ENCODE measurements at places on chromosomes 11 and 22. TPM values are rescaled to one million over a fixed set of nuclear protein-coding genes. Genes with fewer than 3 reads are reported as not detected.

DNA sequence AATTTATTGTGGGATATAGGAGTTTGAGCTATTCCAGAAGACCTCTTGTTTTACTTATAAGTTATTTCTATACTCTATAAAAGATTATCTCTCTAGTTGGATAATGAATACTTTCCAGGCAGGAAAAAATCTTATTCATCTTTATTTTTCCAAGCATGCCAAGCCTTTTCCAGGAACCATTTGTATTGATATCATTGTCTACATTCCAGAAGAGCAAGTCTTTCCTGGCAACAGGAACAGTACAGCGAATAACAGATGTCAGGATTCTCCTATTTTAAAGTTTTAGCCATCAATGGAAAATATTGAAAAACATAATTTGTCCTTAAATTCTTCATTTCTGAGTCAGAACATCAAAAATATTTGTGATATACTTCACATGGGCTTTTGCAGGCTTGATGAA, 5.2 kb upstream of the NXPE1 start:
- no peak for DNase-seq

DNA sequence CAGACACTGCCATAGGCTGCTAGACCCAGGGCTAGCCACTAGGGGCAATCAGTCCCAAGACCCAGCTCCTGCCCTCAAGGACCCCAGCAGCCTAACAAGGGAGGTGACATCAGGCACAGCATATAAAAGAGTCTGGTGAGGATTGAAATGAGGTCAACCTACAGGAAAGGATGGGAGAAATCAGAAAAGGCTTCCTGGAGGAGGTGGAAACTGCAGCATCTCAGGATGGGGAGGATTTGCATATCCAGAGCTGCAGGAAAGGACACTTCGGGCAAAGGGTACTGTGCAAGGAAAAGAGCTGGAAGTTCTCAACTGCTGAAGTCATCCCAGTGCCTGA, 2.9 kb upstream of the ARFGAP2 start:
- DNase-seq = no peak

GRCh38 chr11:113151521-113151920, 162.9 kb upstream of the TTC12 start:
- DNase-seq = no peak

DNA sequence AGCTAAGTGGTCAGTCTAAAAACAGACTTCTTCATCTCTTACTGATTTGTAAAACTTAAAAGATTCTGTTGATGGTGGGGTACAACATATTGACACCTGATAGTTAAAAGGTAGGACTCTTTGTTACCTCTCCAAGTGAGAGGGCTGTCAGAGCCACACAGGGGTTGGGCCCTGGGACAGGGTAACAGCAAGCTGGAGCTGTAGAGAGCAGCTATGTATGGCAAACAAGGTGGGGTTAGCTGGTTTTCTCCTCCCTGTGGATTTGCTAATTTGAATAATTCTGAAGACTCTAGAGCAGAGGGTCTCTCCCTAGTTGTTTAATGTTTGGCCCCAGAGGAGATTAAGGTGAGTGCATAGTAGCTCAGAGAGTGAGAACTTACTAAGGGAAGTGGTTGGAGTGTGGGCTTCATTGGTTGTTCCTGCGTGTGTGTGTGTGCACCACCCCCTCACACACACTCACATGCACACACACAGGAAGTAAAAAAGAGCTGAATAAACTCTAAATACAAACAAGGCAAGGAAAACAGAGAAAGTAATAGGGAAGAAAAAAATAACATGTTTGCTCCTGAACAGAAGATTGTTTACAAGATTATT, 9.2 kb upstream of the GAS2 start:
- no peak for DNase-seq

Gene SCGB1D2
- total RNA-seq = not detected

DNA sequence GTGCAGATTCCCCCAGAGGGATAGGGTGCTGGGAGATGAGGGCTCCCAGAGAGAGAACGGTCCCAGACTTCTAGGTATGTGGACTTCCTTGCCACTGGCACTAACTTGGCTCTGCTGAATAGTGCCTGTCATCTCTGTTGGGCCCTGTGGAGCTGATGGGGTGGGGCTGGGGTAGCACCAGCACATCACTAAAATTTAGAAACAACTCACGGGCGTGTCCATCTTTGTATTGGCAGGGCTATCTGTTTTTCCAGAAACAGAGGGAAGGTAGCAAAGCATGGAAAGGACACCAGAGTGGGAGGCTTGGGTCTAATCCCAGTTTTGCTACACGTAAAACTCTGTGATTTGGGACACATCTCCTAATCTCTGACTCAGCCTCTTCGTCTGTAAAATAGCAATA, 25.8 kb downstream of the SWAP70 start:
- no peak for DNase-seq

Gene MUC2
- total RNA-seq = not detected

- DNase-seq = no peak
Observed at GRCh38 chr11:20451568-20451967, 64.1 kb downstream of the PRMT3 start.

- no peak for DNase-seq
Observed at GRCh38 chr11:28964811-28965210, 856.6 kb downstream of the METTL15 start.

DNA sequence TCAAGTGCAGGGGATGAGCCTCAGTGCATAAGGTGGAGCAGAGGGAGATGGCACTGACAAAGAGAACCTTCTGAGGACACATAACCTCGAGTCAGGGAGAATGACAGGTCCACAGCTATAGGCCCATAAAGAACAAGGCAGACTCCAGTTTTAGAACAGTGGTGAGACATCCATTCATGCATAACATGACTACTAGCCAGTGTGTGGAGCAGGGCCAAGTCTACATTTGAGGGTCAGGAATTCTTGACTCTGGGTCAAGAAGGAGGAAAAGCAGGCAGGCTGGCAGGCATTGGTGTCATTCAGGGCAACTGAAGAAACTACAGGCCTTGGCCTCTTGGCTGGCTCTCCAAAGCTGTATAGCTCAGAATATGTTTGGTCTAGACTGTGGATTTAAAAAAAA, 54.9 kb downstream of the MTNR1B start:
- DNase-seq = no peak

Gene NCF4
- total RNA-seq = 3.9 TPM

- DNase-seq = no peak
Observed at GRCh38 chr22:21876486-21877176, 9.2 kb upstream of the MAPK1 start.

- no peak for DNase-seq
Observed at GRCh38 chr11:61868571-61869428, 22.5 kb downstream of the FADS3 start.

GRCh38 chr11:86547727-86548126, 124.7 kb downstream of the ME3 start:
- DNase-seq = no peak

DNA sequence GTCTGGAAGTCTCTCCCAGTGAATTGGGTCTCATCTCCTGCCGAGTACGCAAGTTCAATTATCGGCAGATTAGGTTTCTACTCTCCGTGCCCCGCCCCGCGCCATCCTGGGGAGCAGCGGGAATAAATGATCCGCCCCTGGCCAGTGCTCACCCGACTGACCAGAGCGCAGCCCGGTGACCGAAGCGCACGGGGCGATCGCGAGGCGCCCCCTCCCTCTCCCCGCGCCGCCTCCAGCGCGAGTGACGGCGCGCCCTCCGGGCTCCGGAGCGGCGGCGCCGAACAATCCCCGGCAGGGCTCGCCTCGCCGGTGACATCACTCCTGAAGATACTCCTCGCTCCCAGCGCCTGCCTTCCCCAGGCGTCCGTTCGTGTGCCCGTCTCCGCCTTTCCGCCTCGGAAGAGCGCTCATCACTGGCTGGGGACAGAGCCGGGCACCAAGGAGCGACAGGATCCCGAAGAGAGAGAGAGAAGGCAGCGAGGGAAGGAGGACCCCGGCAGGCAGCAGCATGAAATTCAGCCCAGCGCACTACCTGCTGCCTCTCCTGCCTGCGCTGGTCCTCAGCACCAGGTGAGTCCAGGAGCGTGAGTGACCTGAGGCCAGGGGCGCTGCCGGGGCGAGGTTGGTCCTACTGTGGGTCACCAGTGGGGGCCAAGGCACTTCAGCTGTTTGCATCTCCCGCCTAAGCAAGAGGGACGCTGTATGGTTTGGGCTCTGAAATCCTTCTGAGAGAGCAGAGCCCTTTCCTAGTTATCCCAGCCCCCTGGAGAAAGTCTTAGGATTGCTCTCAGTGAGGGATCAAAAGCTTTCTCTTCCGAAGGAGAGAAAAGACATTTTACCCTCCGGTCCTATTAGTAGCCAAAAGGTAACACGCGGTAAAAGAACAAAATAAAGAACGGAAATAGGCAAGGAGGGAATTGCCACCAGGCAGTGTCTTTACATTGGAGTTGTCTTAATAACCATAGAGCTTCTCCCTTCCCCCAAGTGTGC, at the start of gene LUZP2:
Gene LUZP2 (plus strand): TSS at position 318 of the 990 bp plus-strand sequence.
- no peak for DNase-seq

Gene C22orf42
- not detected for total RNA-seq

DNA sequence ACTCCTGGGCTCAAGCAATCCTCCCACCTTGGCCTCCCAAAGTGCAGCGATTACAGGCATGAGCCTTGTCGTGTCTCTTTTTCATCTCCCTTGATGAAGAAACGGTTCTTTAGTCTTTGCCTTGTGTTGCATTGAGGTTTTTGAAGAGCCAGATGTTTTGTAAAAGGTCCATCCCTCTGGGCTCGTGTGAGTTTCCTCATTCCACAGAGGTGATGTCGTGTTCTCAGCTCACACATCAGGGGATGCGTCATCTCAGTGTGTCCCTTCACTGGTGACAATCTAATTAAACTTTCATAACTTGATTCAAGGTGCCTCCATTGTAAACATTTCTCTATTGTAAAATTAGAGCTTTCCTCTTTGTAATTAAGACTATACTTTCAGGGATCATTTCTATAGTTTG, 29.7 kb upstream of the TEF start:
- no peak for DNase-seq

DNA sequence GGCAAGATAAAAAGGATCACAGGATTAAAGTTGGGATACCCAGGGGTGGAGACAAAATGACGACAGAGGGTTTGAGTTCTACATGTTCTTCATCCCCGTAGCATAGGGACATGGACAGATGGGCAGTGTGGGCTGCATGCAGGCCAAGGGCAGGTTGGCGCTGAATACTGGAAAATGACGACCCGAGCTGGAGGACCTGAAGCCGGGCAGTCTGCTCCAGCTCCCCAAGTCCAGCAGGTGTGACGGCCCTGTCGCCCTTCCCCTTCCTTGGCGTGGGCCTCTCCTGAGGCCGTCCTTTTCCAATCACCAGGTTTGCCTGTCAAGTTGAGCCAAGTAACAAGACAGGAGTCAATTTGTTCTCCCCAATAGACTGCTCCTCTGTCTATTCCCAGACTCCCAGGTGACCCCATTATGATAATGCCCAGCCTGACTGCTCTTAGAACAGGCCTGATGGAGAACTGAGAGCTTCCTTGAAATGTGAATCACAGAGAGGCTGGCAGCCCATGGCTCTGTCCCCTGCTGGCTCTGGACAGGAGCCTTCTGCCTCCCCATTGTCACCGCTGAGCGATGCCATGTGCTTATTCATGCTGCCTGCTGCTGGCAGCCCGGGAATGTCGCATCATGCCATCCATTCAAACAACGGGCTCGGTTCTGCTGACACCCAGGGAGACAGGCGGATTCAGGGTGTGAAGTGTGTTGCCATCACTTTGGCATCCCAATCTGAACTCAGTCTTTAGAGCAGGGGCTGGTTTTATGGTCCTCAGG, 392.1 kb downstream of the NTM start:
- no peak for DNase-seq

Gene MRGPRG
- not detected for total RNA-seq

GRCh38 chr11:43576803-43577521, 103.6 kb upstream of the HSD17B12 start:
- DNase-seq = no peak

Gene CABP4
- total RNA-seq = 1.3 TPM

Gene ROBO3
- total RNA-seq = 6.4 TPM

- no peak for DNase-seq
Observed at GRCh38 chr22:45636683-45637082, 35.0 kb upstream of the ATXN10 start.

Gene CABP7
- total RNA-seq = not detected

DNA sequence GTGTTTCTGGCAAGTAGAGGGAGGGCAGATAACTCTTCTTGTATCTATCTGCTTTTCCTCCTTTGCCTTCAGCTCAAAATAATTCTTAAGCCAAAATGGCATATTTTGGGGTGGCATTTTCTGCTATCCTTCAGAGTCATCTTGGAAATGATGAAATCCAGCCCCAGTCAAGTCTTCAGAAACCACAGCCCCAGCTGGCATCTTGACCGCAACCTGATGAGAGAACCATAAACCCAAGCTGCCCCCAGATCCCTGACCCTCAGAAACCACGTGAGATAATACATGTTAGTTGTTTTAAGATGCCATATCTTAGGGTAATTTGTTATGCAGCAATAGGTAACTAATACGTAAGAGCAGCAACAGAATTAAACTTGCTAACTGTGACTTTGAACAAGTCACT, 15.1 kb upstream of the PAMR1 start:
- no peak for DNase-seq

- no peak for DNase-seq
Observed at GRCh38 chr22:20013382-20013871, 3.2 kb downstream of the ARVCF start.

Gene DMC1
- total RNA-seq = 16.3 TPM

DNA sequence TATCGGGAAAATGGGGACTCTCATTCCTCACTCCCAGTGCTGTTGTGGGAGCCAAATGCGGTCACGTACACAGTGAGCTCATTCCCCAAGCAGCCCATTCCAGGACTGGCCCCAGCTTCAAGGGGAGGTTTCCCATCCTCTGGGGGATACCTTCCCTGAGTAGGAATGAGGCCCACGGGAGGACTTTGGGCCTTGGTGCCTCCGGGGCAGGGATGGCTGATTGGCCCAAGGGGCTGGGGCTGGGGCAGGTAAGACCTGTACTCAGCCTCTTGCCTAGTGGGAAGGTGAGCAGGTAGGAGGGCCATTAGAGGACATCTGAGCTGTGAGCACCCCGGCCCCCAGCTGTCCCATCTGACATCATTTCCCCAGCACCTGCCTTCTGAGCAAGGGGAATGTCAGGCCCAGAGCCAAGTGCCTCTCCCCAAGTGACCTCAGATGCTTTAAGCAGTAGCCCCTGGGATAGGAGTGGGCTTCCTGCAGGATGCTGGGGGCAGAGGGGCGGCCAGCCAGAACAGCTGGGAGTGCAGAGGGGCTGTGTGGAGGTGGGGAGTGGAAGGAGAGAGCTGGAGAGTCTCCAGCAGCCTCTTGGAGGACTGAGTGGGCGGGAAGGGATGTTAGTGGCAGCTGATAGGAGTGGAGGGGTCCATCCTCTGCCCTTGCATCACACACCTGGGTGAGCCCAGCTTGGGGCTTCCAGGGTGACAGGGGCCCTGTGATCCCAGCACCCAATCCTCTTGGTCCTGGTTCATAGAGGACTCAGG, 58.4 kb downstream of the CD82 start:
- DNase-seq = peak; percentile 58

Gene MUC6
- total RNA-seq = not detected

- no peak for DNase-seq
Observed at GRCh38 chr11:77372726-77373125, 71.2 kb upstream of the GDPD4 start.

Measured in right atrium auricular region (tissue), 2 donors.